Activated CD4-positive, alpha-beta T cell treated with anti-CD3 and anti-CD28 coated beads, Interleukin-2, amount 50 U/mL, for 48 hours (primary cell): ENCODE measurements at places on chromosomes 2 and 18.

DNA sequence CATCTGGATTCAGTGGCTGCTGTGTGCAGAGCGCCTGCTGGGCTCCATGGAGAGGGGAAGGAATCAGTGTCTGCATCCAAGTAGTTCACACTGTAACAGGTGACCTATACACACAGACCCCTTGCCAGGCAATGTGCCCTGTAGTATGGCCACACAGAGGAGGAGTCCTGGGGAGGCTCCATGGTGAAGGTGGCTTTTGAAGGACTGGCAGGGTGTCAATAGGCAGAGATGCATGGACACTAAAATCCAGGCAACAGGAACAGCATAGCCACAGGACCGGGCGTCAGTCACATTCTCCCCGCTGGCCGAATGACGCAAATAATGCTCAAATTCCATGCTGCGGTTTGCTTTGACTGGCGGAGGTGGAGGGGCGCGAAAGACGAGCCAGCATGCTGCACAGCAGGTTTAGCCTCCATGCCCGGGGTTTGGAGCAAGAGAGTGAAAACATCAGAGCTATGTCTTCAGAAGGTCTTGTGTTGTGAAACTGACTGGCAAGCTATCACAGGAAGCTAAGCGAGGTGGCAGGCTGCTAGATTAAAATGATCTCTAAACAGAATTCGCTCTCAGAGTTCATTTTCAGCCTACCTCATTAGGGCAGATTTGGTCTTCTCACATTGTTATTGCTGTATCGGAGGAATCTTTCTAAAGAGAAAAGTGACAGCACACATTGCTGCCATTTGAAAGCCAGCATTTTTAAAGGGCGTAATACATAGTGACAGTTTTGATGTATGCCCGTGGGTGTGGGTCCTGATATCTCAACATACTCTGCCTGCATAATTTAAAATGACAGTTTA lies 1.2 kb upstream of the CHMP1B start:
- peak; percentile 65 for DNase-seq

DNA sequence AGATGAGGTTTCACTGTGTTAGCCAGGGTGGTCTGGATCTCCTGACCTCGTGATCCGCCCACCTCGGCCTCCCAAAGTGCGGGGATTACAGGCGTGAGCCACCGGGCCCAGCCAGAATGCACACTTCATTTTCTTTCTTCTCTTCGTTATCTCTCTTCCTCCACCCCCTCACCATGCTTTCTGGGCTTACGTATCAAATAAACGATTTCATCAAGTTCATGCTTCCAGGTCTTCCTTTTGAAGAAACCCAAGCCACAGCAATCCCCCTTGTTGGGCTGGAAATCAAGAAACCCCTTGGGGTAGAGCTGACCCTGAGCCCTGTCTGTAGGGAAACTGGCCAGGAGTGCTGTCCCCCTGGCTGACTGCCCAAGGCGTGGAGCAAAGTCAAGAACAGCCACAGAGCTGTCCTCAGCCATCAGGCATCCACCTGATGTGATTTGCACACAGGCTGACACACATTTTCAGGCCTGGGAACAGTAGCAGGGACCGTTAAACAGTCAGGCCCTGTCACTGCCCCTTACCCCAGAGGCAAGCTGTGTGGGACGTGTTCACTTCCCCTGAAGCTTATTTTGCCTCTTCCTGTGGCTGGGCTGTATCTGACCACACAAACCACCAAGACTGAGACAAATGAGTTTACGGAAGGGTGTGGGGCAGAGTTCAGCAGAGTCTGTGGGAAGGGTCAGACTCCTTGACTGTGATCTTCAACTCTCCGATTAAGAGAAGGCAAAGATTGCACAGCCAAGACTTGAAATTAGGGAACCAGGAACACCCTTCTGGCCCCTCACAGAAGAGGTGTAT lies 15.1 kb upstream of the NMUR1 start:
- DNase-seq, result peak; percentile 66

DNA sequence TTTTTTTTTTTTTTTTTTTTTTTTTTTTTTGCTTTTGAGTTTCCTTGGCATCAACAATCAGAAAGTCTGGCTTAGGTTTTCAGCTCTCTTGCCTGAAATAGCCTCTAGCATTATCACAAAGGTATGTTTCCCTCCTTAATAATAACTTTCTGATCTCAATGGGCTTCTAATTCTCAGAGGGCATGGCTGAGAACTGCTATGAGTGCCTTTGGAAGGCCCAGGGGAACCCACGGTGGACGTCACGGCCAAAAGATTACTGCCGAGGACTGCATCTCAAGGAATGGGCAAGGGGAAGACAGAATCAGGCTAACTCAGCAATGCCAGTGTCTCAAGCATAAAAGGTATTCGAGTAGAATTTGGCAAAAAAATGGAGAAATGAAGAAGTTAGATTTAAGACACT lies 73.2 kb upstream of the SLC14A2 start:
- DNase-seq, result no peak

DNA sequence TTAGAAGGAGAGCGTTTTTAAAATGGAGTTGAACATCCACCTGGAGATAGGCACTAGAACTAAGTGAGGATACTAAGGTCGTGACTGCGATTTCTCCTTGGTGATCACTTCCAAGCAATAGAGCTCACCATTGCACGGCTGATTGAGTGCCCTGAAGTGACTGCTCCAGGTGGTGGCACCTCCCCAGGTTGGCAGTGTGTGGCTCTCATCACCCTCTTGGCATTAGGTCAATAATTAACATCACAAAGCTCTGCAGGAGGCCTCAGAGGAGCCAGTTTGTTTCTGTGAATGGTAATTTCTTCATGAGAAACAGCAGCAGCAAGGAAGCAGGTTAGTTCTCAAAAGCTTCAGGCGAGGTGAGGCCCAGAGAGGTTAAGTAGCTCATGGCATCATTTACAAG lies 259.6 kb downstream of the CLIP4 start:
- no peak for DNase-seq

DNA sequence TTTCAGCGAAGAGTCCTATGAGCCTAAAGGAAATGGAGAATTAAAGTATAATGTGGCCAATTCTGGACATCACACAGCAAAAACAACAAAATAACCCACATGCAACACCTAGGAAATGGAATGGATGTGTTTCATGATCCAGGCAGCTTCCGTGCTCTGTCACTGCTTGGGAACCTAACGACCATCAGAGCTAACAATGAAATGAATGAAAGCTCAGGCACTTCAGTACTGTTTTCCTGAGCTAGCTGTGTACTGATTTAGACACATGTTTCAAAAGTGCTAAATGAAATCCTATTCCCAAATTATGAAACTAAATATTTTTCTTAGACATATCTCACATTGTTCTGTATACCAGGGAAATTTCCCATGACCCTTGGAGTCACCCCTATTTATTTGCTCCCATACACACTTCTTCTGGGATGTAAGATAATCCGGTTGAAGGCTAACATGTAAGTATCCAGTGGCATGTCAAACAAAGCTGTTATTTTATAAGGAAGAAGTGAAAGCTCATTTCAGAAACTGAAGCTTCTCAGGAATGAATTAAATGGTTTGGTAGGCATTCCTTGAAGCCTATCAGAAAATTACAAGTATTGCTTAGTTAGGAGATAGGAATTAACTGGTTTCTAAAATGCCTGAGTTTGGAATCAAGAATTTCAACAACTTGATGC lies 108.5 kb upstream of the RND3 start:
- DNase-seq, result no peak

DNA sequence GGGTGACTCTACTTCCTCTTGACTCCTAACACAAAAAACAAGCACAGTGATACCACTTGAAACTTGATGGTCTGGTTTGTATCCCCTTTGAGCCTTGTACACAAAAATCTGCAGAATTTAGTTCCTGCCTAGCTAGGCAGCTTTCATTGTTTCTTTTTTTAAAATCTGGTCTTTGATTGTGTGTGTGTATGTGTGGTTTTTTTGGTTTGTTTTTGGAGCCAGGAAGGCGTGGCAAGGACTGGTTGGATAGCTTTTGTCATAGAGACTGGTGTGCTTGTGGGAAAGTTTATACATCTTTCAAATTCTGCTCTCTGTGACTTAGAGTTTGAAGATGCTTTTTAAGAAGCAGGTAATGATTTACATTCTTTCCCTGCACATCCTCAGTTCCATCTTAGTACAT lies 127.4 kb downstream of the TANC1 start:
- DNase-seq, result no peak

GRCh38 chr2:63408530-63408929 lies 179.7 kb downstream of the WDPCP start:
- DNase-seq, result no peak

DNA sequence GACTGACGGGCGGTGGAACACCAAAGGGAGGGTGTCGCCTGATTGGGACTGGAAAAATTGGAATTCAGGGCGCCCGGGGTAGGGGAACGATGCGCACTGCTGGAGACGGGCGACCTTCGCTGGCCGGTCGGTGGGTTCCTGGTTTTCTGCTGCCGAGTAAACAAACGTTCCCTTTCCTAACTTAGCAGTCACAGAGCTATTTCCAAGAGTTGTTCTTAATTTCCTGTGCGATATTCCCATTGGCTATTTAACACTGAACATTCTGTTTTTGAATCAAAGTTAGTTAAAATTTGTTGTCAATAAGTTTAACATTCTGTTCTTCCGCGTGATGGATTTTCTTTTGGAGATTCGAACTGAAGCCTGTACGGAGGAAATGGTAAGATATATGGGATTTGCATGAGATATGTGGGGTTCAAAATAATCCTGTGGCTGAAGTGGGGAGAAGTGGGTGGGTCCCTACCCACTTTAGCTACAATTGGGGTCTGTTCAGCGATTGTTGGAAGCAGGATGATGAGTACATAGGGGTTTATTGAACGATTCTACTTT lies 862 bp downstream of the C18orf54 start:
- DNase-seq, result no peak

- no peak for DNase-seq
Observed at GRCh38 chr2:167826906-167827305, 420.5 kb downstream of the STK39 start.

- DNase-seq, result no peak
Observed at GRCh38 chr2:162254236-162254871, 11.1 kb upstream of the FAP start.
